Activated CD8-positive, alpha-beta memory T cell treated with anti-CD3 and anti-CD28 coated beads for 48 hours (primary cell): ENCODE measurements at places on chromosomes 6 and 20.

- DNase-seq = no peak
Observed at GRCh38 chr20:43389211-43389610, 68.5 kb upstream of the SRSF6 start.

GRCh38 chr6:34602318-34603111 is 46.4 kb upstream of the SPDEF start:
- no peak for DNase-seq

DNA sequence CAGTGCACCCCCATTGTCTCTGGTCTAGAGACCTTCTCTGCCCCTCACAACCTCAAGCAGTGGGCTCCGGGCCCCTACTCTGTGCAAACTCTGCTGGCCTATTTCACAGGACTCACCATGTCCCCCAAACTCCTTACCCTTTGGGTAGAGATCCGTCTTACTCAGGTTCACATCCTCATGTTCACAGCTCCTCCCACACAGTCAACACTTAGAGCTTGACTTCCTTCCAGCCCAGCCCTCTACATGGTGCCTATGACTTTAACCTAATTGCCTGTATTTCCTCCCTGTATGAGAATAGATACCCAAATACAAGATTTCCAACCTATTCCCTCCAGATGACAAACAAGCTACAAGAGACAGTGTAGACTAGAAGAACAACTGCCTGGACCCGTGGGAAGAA is 528.6 kb upstream of the JARID2 start:
- DNase-seq = no peak

- no peak for DNase-seq
Observed at GRCh38 chr6:44558832-44559251, 171.3 kb downstream of the CDC5L start.

GRCh38 chr6:56348578-56348977 is 101.2 kb upstream of the COL21A1 start:
- no peak for DNase-seq

- DNase-seq = no peak
Observed at GRCh38 chr6:31121131-31121790, 1.0 kb upstream of the CDSN start.

DNA sequence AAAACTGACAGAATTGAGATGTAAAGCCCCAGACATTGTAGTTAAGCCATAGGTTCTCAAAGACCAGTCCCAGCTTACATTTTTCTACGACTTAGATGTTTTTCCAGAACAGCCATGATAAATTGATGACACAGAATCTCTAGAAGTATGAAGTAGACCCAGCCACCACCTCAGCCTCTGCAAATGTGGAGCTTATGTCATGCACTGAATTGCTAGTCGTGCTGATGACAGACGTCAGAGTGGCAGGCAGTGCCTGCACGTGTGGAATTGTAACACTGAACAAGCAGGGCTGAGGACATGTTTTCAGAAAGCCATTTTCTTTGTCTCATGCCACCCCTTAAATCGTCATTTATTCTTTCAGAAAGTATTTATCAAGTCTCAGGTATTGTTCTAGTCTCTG is 72.4 kb upstream of the TMEM181 start:
- DNase-seq = no peak

- DNase-seq = no peak
Observed at GRCh38 chr6:100378576-100378975, 86.1 kb downstream of the SIM1 start.

- no peak for DNase-seq
Observed at GRCh38 chr6:158575550-158575949, 15.7 kb downstream of the TMEM181 start.

DNA sequence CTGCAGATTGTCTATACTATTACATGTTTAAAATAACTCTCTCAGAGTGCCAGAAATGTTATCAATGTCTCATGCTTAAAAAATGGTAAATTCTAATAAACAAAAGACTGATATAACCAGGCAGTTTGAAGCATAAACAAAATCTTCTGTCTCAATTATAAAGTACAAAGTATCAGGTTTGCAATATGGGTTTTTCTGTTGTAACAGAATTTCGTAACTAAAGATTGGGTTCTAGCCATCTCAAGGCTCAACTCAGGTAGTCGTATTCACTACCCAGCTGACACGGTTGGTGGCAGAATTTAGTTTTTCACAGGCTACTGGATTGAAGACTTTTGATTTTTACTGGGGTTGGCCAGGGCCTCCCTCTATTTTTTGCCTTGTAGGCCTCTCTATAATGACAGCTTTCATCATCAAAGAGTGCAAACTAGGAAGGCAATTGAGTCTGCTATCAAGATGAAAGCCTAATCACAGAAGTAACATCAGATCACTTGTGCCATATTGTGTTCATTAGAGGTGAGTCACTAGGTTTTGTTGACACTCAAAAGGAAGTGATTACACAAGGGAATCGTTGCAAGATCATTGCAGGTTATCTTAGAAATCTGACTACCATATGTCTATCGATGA is 3.6 kb downstream of the CYP39A1 start:
- DNase-seq = no peak

GRCh38 chr6:130203370-130203769 is 19.4 kb downstream of the SAMD3 start:
- DNase-seq = no peak

DNA sequence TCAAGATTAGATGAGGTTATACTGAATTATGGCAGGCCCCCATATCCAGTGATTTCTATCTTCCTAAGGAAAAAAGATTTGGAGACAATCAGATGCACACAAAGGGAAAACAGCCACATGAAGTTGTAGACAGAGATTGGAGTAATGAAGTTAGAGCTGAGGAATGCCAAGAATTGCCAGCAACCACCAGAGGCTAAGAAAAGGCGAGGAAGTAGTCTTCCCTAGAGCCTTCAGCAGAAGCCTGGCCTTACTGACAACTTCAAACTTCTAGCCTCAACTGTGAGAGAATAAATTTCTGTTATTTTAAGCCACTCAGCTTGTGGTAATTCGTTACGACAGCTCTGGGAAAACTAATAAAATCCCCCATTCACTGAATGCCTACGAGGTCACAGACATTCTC is 473.9 kb downstream of the COL12A1 start:
- DNase-seq = no peak

DNA sequence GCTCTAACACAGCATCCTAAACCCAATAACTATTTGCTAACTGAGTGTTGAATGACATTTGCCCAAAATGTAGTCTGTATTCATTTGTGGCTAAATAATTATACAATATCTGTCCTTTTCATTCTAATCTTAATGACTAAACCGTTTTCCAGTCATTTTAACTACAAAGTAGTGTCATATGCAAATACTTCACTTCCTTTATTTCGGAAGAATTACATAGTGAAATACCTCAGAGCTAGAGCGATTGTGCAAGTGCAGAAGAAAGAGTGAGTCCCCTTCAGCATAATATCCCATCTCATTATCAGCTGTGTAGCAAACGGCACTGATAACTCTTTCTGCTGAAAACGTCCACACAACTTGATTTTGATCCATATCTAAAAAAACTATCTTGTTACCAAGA is 66.2 kb downstream of the ROS1 start:
- DNase-seq = no peak

DNA sequence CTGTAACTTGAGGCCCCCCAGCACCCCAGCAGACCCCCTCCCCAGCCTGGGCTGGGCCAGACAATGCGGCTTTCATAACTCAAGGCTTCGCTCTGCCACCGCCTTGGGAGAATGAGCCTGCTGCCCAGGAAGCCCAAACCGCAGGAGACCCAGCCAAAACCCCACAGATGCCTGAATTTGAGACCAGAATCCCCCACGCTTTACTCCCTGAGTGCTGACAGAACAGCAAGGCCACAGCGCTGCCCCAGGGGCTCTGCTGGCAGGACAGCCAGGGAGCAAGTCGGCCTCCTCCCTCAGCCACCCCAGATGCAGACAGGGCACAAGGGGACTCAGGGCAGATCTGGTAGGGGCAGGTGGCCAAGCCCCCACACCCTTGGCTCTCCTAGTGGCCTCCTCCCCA is 2.2 kb downstream of the MDFI start:
- DNase-seq = no peak

- DNase-seq = no peak
Observed at GRCh38 chr6:156857573-156857972, 80.4 kb downstream of the ARID1B start.

DNA sequence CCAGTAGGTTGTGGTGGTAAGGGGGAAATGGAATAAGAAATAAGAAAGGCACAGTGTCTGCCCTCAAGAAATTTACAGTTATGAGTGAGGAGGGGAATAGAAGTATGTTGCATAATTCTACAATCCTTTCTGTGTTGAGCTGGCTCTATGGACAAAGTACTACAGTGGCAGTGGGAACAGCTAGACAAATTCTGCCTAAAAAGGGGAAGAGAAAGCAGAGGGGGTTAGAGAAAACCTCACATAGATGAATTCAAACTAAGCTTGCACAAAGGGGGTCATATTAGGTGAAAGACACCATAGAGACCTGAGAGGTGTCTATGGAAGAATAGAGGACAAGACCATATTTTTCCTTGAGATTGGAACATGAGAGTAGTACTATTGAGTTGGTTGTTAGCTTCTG is 146.9 kb upstream of the VGLL2 start:
- no peak for DNase-seq

GRCh38 chr6:12804952-12805645 is 88.5 kb downstream of the PHACTR1 start:
- no peak for DNase-seq

DNA sequence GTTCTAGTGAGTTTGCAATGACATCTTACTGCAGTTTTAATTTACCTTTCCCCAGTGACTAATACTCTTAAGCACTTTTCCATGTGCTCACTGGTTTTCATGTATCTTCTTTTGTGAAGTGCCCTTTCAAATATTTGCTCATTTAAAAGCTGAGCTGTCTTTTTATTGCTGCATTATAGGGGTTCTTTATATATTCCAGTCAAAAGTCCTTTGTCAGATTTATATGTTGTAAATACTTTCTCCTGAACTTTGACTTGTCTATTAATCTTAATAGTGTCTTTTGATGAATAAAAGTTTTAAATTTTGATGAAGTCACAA is 50.2 kb upstream of the ELOVL5 start:
- DNase-seq = no peak

DNA sequence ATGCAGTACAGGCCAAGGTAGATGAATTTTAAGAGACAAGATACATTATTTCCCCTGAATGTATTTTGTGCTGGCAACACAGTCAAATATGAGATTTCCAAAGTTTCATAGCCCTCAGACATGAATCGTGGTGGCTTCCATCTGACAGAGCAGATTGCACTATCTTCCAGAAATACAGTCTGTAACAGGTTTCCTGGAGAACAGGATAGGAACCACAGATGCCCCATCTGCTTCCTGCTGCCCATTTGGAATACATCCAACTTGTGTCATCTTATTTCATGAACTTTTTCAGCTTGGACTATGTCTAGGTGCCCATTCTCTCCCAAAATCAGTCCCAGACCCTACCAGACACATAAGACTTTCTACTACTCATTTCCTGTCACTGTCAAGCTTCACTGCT is 426.0 kb downstream of the KIF16B start:
- DNase-seq = no peak

DNA sequence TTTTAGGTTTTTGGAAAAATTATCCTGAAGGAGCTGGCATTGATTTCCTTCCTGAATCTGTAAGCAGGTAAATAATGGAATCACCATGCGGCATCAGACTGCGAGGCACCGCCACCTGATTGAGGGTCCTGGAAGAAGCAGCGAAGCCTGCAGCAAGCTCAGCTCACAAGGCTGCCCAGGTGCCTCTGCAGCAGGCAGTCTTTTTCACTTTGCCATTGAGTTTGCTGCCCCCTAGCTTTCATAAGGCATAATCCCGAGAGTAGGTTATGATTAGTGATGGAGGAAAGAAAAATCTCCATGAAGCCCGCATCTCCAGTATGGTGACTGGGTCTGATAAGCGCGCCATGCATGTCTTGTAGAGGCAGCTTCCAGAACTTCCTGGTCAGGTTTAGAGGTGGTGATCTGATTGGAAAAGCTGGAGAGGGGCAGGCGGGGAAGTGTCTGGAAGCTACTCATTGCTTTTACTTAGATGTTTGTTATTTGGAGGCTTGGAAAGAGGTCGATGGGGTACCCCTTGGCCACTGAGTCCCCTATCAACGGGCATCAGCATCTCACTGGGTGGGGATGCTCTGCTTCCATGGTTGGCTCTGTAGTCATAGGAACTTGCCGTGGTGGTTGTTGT is 26.7 kb downstream of the IYD start:
- no peak for DNase-seq

- peak; percentile 6 for DNase-seq
Observed at GRCh38 chr20:34522969-34523871, 7.0 kb downstream of the DYNLRB1 start.

DNA sequence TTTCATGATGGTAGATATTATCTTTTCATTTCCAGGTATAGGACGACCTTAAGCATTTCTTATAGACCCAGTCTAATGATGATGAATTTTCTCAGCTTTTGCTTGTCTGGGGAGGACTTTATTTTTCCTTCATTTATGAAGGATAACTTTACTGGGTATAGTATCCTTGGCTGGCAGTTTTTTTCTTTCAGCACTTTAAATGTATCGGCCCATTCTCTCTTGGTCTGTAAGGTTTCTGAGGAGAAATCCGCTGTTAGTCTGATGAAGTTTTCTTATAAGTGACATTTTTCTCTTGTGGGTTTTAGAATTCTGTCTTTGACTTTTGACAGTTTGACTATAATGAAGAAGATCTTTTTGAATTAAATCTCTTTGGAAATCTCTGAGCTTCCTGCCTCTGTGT is 144.7 kb upstream of the SLC22A23 start:
- DNase-seq = no peak

DNA sequence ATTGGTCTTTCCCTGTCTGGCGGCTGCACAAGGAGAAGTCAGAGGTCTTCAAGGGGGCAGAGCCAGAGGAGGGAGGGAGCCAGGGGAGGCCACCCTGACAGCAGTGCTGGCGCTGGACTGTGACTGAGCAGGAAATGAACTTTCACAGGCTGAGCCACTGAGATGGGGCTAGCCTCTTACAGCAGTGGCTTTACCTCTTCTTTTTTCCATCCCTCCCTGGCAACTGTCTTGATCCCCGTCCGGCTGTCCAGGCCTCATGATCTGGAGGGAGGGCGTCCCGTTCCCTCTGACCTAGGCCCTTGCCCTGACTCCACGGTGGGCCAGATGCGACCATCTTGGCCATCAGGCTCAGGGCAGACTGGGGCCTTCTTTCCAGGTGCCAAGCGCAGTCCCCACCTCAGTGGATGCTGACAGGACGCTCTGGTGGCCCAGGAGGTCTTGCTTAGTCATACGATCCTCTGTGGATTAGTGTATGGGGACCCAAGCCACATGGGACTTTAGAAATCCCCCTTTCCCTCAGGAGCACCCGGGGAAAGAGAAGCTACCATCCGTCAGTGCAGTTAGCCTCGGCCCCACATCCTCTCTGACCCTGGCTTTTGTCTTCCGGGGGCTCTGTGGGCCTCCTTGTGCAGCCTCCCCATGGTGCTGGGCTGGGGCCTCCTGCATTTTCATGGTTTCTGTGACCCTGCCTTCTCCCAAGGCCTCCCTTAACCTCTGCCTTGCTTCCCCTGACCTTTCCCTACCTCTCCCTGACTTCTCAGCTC is 57.4 kb upstream of the CCDC167 start:
- no peak for DNase-seq

- no peak for DNase-seq
Observed at GRCh38 chr6:133257545-133258105, 16.5 kb downstream of the EYA4 start.

GRCh38 chr6:84902354-84902928 is 138.0 kb upstream of the TBX18 start:
- no peak for DNase-seq
